GM12878 (cell line): ENCODE measurements at places on chromosomes 2 and 18. TPM values are rescaled to one million over a fixed set of nuclear protein-coding genes. Genes with fewer than 3 reads are reported as not detected.

DNA sequence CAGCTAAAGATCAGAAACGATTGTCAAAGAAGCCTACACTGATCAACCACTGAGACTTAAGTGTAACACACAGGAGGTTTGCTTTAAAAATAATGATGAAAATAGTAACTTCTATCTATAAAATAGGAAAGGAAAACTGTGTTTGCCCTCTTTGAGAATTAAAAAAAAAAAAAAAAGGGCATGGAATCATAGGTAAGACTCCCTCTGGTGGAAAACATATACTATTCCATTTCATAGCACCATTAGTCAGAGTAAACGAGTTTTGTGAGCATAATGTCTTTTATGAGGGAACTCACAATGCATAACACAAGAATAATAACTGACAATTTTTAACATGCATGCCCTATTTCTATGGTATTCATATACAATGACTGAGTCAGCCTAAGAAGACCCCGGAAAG is 36.3 kb downstream of the SLC35F5 start:
- DNase-seq = no peak

- no peak for DNase-seq
Observed at GRCh38 chr2:227724394-227725039, at the start of gene SCYGR6. Gene SCYGR6, minus strand, starts transcription at chr2:227724757. Its CDS starts 0 bp downstream, at chr2:227724757.

DYTN gene
- not detected in 2 replicates for total RNA-seq

GRCh38 chr2:88738271-88738670 is 46.8 kb downstream of the RPIA start:
- DNase-seq = no peak

DNA sequence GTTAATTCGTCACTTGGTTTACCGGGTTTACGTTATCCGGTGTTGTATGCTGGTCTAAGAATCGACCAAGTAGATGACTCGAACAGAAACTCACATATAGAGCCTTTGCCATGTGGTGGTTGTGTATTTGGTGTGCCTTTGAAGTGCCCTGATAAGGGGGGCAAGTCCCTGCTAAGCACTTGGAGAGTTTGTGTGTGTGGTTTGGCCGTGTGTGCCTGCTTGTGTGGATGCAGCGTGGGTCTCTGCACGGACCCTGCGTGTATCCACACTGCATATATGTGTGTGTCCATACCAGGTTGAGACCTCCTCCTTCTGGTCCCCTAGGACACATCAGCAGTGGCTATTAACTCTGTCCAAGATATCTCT is 2.4 kb upstream of the CELF4 start:
- DNase-seq = no peak

DNA sequence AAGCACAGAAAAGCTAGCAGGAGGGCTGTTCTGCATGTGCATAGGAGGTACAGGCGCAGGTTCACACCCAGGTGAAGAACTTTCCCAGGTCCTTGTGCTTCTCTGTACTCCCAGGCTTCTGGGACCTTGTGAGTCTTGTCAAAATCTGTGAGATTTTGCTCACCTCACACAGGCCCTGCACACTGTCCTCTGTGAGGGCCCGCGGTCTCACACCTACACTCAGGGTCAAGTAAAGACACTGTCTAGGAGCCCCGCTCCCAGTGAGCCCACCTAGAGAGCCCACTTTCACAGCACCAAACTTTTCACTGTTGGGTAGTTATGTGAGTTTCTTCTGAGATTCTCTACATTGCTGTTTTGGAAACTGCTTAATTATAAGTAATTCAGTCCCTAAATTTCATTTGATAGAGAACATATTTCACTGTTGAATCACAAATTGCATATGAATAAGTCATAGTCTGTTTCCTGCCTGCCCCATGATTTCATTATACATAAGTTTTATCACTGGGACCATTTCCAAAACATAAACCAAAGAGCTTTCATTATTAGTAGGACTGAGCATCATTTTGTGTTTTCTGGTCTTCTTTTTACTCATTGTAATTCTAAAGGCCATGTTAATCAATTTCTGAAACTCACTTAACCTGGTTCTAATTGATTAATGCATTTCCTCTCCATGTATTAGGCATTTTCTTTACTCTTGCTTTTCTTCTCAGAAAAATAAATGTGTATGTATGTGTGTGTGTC is 234.2 kb upstream of the SPOPL start:
- DNase-seq = peak; percentile 47

DNA sequence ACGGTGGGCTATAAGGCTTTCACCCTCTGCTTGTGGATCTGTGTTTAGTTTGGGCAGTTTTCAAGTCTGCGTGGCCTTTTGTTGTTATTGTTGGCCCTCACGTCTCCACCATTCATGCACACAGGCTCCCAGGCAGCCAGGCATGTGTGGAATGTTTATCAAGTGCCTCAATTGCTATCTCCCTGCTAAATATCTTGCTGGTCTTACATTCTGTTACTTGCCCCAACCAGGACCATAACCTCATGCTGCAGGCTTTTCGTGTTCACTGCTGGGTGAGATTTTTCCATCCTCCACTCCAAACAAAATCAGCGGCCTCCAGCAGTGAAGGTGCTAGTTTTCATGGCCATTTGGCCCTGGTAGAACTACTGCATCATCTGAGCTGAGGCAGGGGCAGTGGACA is 63.0 kb upstream of the DSC1 start:
- no peak for DNase-seq

SDC1 gene
- 31.0 and 33.1 TPM in 2 replicates for total RNA-seq

THSD7B gene
- total RNA-seq = 0.33 and 0.51 TPM in 2 replicates

DNA sequence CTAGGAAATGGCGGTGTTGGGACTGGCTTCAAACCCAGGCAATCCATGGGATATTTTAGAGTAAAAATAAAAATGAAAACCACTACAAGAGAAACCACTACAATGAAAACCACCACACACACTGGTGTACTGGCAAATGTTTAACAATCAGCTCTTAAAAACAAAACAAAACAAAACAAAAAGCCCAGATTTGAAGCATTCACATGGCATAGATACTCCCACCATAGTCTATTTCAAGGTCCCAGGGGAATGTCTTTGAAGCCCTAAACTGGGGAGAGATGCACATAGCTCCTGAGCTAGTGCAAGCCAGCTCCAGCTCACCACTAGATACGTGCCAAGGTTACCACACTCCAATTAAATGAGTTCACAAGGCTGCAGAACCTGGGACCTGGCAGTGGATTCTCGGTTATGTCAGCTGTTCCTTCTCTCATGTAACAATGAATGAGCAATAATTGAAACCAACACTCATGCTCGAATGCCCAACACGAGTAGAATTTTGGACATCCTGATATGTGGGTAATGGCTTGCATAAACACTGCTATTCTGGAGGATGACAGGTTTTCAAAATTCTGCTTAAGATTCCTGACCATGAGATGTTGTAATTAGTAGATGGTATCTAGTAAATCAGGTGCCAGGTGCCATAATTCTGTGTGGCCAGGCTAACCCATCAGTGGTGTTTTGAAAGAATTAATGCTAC is 102.2 kb downstream of the OSBPL6 start:
- peak; percentile 19 for DNase-seq

NLRC4 gene
- 0.40 and 0.54 TPM in 2 replicates for total RNA-seq

REG1B gene
- 2.7 and 3.9 TPM in 2 replicates for total RNA-seq

WDFY1 gene
- 10.5 and 10.9 TPM in 2 replicates for total RNA-seq

DNA sequence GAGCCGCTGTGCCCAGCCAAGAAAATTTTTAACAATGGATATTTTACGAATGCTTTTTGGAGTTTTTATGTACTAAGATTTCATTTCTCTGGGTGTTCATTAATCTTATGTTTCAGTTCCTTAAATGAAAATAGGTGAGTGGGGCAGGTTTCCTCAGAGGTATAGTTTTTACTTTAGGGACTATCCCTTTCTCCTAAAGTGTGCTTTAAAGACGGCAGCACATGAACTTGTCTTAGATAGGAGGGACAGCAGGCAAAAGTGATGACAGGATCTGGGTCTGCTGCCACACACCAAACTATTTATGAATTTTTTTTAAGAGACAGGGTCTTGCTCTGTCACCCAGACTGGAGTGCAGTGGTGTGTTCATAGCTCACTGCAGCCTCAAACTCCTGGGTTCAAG is 8.0 kb upstream of the REL start:
- peak; percentile 67 for DNase-seq

- DNase-seq = no peak
Observed at GRCh38 chr2:31654241-31654640, 73.5 kb upstream of the SRD5A2 start.

SATB2 gene
- total RNA-seq = 0.10 and 0.11 TPM in 2 replicates

LPIN1 gene
- 59.9 and 61.4 TPM in 2 replicates for total RNA-seq

GRCh38 chr2:232645061-232645460 is 11.7 kb downstream of the EFHD1 start:
- DNase-seq = no peak

- DNase-seq = peak; percentile 54
Observed at GRCh38 chr2:36059691-36060090, 295.9 kb upstream of the CRIM1 start.

DNA sequence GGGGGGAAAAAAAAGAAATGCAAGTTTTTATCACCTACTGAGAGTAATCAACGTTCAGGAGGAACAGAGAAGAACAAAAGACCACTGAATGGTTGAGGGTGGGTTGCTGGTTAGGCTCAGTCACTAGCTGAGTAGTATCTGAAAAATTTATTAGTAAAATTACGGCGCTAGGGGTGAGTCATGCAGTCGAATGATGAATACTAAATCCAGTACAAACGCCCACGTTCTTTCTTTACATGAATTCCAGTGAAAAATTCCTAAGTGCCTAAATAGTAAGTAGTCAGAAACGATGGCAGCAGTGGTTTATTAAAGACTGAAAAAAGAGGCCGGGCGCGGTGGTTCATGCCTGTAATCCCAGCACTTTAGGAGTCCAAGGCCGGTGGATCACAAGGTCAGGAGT is 52.0 kb downstream of the TEKT4 start:
- DNase-seq = no peak

- DNase-seq = no peak
Observed at GRCh38 chr18:28411806-28412205, 234.9 kb upstream of the CDH2 start.

DNA sequence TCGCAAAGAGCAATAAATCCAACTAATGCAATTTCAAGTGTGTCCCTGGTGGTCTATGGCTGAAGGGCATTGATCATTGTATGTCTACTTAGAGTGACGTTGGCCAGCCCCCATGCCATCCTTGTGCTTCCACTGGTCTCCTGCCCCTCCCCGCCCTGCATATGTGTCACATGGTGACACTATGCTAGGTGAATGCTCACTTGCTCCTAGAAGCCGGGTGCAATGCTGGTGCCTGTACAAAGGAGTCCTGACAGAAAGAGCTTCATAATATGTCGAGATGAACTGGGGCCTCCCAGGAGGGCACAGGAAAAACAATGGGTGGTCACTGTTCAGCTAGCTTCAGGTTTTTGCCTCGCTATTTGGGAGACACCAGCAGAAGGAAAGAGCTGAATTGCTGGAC is 5.9 kb upstream of the TRABD2A start:
- DNase-seq = no peak

GRCh38 chr2:182973441-182974352 is 64.6 kb downstream of the NCKAP1 start:
- DNase-seq = no peak

PRR30 gene
- total RNA-seq = not detected in 2 replicates

- DNase-seq = no peak
Observed at GRCh38 chr2:3160751-3161330, 216.8 kb downstream of the EIPR1 start.

- peak; percentile 45 for DNase-seq
Observed at GRCh38 chr18:79405781-79406575, 10.2 kb downstream of the NFATC1 start.

DNA sequence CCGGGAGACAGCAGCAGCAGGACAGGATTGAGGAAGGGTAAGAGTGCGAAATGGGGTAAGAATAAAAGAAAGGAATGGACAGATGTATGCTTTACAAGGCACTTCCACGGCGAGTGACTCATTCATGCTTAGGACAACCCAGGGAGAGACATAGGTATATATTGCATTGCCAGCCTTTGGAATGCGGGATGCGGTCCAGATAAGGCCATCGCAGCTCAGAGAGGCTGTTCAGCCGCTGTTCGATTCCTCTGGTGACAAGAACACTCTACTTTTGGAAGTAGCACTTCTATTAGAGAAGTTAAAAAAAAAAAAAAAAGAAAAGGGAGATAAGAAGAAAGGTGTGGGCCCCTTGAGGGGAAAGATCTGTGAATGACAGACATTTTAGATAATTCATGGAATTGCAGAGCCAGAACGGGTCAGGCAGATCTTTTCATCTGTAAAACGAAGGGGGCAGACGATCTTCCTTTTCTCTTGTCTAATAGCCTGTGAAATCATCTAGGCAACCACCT is 819 bp upstream of the NCOA1 start:
- no peak for DNase-seq

DNA sequence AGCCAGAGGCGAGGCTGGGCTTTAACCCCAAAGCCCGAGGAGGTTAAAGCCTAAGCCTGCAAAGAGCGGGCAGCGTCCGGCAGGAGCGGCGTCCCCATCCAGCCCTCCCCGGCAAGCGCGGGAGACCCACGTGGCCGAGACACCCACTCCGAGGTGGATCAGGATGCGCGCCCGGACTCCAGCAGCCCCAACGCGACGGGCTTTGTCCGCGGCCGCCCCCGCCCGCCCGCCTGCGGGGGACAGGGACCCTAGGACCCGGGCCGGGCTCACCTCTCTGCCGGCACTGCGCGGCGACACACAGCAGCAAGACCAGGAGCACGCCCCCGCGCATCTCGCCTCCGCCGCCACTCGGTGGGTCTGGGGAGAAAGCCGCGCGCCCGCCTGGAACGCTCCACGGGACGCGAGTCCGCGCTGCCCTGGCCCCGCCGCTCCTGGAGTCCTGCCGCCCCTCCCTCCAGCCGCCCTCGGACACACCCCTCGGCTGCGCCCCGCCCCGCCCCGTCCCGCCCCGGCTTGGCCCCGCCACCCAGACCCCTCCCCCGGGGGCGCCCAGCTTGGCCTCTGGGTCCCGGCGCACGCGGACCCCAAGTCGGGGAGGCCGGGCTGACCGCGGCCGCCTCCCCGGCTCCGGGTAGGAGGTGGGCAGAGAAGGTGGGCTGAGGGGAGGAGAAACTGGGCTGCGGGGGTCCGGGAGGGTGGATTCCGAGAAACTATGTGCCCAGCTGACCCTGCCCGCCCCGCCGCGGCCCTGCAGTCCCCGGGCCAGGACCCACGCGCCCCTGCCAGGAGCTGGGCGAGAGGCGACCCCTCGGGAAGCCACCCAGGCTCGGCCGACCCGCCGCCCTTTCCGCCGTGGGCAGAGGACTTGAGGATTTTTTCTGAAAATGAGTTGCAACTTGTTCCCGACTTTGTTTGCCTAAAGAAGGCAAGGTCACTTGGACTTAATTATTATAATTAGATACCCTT is at the start of gene LAMA1:
LAMA1 (minus strand) TSS at position 408 of the 966 bp plus-strand sequence; CDS start at position 331, 77 bp downstream.
- DNase-seq = no peak

LCT gene
- 0.08 and 0.11 TPM in 2 replicates for total RNA-seq

GRCh38 chr2:219967247-219968245 is 340.1 kb downstream of the SLC4A3 start:
- no peak for DNase-seq

VRK2 gene
- 60.2 and 61.1 TPM in 2 replicates for total RNA-seq
